ENCODE measurements at places on chromosomes 11 and 22. TPM values are rescaled to one million over a fixed set of nuclear protein-coding genes. Genes with fewer than 3 reads are reported as not detected.

Gene SSTR3
- not detected for total RNA-seq

Gene ZP1
- not detected for total RNA-seq

Gene CDC42EP1
- total RNA-seq = 6.8 TPM

Gene OR56B1
- total RNA-seq = not detected

Gene CCDC179
- total RNA-seq = not detected

GRCh38 chr11:91081440-91082043 is 858.7 kb upstream of the CHORDC1 start:
- DNase-seq = no peak

- no peak for DNase-seq
These were observed 66.7 kb upstream of the LMO1 start for GRCh38 chr11:8330404-8330803.

- DNase-seq = no peak
These were observed 1.5 kb downstream of the CACNG2 start for GRCh38 chr22:36701965-36702621.

DNA sequence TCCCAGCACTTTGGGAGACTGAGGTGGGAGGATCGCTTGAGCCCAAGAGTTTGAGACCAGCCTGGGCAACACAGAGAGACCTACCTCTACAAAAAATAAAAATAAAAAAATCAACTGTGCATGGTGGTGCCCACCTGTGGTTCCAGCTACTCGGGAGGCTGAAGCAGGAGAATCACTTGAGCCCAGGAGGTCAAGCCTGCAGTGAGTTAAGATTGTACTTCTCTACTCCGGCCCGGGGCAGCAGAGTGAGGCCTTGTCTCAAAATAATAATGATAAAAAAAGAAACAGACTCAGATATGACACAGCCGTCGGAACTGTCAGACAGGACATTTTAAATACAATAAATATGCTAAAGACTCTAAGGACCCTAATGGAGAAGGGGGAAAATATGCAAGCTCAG is 18.4 kb downstream of the ASCL2 start:
- DNase-seq = no peak

DNA sequence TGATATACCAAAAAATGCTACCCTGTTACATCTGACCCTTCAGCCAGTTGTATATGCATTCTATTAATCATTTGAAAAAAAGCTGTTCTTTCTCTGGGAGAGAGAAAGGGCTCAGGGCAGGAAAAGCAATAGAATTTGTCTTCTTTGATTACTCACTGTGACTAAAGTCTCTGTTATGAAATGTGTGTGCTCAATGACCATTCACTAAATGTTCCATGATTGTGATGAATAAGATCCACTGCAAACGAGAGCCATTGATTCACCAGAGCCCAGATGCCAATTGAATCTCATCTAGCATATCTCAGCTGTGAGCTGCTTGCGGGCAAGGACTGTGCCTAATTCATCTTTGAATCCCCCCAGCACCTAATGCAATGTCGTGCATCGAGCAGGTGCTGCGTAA is 184.3 kb downstream of the OPCML start:
- no peak for DNase-seq

GRCh38 chr11:122756417-122756816 is 81.9 kb upstream of the CRTAM start:
- no peak for DNase-seq

DNA sequence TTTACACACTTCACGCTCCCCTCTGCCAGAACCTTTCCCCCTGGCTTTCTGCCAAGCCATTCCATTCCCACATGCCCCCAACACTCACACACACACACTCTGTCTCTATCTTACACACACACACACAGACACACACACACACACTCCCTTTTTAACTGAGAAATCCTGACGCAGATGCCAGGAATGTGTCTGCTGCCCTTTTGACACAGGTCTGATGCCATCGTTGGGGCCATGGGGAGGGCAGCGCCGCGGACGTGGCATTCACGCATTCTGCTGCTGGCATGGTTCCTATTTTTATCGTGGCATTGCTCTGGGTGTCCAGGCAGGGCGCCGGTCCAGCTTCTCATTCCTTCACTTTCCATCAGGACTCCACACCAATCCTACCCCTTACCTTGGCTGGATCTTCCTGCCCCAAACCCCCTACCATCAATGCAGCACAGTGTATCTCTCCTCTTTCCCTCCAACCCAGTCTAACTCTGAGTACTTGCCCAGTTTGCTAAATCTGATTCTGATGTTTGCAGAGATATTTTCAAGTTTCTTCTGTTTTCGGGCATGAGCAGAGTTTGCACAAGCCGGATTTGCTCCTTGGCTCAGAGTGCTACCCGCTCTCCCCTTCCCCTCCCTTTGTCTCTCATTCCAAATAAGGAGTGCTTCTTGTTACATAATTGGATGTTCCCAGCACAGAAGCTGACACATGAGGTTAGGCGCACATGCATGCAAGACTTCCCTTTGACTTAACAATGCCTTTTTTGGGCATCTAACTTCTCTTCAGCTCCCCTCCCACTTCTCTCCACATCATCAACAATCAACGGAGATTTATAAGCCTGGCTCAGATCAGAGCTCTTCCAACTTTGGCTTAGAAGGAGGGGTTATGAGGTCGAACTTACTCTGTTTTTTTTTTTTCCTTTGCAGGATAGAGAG is 18.8 kb downstream of the SNX19 start:
- peak; percentile 53 for DNase-seq

GRCh38 chr22:46113110-46113909 is 37.0 kb upstream of the PPARA start:
- no peak for DNase-seq

DNA sequence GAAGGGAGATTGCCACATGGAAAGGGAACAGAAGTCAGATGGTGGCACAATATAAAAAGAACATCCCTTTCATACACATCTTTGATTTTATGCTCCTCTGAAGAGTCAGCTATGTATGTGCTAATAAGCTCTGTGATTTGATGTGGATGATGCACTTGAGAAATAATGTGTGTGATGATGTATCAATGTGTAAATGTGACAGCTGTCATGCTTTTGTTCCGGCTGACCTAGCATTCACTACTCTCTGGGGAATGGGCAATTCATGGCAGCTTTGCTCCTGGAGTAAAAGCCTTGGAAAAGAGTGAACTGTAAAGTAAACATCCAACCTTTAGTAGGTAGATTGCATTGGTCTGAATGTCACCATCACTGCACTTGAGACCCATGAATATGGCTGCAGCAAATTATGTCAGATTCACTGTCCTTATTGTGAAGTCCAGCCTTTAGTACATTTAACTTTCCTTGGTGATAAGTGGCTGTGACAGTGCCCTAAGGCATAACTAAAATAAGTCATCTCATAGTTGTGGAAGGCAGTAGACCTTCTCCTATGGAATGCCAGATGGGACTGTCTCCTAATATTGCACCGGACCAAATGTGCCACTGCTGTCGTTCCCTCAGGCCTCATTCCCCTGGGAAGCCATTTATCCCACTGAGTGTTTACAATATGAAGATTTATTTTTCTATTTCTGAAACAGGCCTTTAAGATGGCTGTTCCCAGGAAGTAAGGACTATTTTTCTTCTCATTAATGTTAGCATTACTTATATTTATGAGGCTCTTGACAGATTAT is 178.2 kb upstream of the CCDC90B start:
- no peak for DNase-seq

- no peak for DNase-seq
These were observed 1340.7 kb downstream of the LRRC4C start for GRCh38 chr11:40118780-40119179.

DNA sequence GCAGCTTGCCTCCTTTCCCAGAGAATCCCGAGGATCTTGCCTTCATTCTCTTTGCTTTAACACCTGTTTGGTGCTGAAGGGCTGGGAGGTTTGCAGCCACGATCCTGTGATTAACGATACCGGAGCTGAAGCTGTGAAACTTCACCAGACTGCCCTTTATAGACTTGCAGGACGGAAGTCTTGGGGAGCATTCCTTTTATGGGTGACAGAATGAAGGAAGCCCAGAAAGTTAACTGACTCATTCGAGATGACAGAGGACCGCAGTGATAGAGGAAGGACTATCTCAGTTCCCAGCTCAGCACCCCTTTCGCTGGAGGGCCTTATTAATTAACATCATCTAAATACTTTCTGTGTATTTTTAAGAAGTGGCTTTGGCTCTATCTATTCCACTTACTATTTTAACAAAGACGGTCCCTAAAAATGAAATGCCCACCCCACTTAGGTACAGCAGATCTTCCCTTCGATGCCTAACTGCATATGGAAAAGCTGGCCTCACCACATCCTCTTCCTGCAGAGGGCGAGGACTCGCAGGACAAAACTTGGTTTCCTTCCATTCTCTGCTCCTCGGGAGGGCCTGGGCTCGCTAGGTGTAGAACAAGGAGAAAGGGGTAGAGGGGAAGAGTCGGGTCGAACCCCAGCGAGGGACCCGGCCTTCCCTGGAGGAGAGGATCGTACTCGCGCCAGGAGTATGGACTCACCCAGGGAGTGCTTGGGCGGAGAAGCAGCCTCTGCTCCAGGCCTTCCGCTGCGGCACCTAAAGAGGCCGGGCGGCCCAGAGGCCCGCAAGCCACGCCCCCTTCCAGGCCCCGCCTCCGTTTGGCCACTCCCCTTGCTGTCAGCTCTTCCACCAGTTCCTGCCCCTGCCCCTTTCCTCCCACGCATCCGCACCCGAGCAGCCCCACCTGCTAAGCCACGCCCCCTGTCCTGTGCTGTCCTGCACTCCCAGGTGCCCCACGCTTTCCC is 30.7 kb upstream of the USP47 start:
- no peak for DNase-seq

GRCh38 chr22:38706101-38706900 is 557 bp downstream of the GTPBP1 start:
- DNase-seq = peak; percentile 44

Data from dermis microvascular lymphatic vessel endothelial cell (primary cell).